Left renal pelvis (tissue), 4 donors: ENCODE measurements at places on chromosomes 5 and 9.
A peak's percentile ranks its signal among the peaks of the same experiment; 100 is the strongest.

DNA sequence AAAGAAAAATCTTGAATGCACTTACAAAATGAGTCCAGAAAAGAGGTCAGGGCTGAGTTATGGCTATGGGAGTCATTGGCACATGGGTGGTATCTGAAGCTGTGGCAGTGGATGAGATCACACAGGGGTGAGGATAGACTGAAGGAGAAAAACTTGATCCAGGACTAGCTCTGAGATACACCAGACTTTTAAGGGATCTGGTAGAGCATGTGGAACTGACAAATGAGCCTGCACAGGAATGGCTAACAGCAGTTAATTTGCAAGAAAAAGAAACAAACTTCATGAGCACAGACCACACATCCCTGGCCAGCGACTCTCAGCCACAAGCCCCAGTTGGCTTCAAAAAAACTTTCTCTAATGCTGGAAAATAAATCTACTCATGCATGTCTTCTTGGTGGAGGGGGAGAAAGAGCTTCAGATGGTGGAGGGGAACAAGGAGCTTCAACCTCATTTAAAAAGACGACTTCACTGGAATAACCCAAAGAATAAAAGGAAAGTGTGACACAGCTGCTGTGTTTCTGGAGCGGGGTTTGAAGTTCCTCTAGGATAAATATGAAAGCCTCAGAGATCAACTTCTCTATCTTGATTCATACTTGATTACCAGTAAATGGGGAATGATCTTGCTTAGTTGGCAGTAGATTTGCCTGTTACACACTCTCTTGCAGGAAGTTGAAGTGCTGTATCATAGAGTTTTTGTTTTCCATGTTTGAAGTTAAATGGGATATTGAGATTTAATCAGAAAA lies 33.6 kb downstream of the TNFAIP8 start:
- DNase-seq, result no peak

GRCh38 chr5:93621327-93621798 lies 38.3 kb downstream of the NR2F1 start:
- no peak for DNase-seq

GRCh38 chr5:54278979-54279717 lies 31.2 kb downstream of the ARL15 start:
- no peak for DNase-seq

DNA sequence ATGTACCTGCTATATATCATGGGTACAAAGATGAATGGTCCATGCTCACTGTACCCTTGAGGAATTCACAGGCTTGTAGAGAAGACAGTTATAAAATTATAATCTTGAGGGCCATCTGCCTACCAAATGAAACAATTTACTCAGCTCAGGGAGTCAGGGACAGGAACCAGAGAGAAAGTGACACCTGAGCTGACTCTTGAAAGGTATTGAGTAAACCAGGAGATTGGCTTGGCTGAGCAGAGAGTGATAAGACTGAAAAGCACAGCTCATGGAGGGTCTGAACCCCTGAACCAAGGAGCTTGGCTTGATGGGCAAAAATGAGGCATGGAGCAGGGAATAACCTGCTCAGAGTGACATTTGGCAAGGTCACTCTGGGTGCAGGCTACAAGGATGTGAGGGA lies 147.3 kb downstream of the FAM114A2 start:
- no peak for DNase-seq

DNA sequence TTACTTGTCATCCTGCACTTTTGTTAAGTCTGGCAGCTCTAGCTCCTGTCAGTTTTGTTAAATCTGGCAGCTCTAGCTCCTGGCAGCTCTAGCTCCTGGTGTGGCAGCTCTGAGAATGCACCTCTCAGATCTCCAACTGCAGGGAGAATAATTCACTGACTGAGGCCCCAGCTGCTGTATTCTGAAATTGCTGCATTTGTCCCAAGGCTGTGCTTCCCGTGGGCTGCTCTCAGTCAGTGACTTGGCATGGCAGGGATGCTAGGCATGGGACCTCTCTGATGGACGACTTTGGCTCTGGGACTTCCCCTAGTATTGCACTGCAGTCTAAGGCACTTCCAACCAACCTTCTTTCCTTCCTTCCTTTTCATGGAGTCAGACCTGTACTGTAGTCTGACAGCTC lies 475.7 kb downstream of the CCDC171 start:
- no peak for DNase-seq

GRCh38 chr9:115883467-115884329 lies 269.9 kb upstream of the PAPPA start:
- peak; percentile 2 for DNase-seq

DNA sequence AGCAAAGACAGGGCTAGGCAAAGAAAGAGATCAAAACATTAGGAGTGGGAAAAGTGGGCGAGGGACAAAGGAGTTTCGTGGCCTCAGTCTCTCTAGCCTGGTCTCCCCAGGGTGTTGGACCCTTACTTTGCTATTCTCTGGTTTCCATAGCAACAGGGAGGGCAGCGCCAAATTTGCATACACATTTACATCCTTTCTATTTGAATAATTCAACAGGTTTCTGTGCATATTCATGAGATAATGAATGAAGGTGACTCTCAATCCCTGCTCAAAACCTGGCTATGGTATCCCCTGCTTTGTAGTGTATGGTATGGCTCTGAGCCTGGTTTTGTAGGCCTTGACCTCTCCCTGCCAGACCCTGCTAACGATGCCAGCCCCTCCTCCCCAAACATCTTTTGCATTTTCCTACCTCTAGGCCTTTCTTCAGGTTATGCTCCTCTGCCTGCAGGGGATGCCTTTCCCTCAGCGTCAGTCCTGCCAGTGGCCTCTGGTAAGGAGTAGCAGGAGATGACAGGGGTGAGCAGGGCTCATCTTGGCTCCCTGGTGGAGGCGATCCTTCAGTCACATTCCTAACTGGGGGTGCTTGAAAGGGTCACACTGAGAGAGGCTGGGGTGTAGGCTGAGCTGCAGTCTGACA lies 9.8 kb downstream of the RPP25L start:
- DNase-seq, result no peak

DNA sequence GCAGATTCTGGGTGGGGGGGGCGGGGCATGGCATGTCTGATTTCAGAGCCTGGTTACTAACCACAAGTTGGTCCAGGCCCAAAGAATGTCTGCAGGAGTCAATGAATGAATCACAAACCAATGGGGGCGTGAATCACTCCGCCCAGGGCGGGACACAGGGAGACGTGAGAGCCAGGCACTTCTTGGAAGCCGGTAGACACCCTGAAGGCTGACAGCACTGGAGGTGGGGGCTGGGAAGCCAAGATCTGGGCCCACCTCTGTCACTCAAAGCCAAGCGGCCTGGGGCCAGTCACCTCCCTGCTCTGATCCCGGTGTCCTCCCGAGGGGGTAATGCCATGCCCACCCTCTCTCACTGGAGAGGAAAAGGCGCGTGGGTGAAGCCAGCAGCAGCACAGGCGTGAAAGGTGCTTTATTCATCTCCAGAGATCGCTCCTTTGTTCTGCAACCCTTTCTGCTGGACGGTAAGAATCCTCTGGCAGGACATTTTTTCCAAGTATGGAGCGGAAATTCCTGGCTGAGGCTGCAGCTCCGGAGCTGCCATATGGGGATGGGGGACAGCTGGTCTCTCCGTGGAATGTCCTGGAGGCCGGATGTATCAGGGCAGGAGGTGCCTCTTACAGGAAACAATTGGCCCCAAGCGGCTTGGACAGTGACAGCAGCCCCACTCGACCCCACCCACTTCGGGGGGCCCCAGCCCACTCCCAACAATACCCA lies 85.0 kb downstream of the STK10 start:
- no peak for DNase-seq

DNA sequence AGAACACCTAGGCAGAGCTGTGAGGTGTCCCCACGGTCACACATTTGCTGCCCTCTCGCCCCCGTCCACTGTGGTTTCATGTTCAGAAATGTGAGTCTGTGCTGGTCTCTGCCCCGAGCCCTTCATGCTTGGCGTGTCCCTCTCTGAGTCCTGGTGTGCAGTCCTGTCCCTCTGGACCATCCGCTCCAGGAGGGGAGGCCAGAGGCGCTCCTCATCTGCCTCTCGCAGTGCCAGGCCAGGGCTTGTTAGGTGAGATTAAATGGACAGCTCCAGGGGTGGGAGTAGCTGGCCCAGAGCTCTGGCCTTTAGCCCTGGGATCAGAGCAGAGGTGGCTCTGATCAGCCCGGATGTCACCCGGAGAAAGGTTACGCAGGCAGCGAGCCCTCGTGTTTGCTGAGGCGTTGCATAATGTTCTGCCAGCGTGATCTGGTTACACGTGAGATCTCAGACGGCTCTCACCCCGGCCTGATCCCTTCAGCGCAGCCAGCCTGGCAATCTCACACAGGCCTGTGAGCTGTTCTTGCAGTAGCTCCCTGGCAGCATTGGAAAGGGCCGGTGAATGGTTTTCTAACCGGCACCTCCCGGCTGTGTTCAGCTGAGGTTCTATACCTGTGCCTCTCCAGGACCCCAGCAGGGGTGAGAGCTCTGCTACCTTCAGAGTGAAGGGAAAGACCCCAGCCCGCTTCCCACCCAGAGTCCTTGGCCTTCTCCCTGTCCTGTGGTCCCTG lies 24.5 kb downstream of the PTGES2 start:
- DNase-seq, result no peak

DNA sequence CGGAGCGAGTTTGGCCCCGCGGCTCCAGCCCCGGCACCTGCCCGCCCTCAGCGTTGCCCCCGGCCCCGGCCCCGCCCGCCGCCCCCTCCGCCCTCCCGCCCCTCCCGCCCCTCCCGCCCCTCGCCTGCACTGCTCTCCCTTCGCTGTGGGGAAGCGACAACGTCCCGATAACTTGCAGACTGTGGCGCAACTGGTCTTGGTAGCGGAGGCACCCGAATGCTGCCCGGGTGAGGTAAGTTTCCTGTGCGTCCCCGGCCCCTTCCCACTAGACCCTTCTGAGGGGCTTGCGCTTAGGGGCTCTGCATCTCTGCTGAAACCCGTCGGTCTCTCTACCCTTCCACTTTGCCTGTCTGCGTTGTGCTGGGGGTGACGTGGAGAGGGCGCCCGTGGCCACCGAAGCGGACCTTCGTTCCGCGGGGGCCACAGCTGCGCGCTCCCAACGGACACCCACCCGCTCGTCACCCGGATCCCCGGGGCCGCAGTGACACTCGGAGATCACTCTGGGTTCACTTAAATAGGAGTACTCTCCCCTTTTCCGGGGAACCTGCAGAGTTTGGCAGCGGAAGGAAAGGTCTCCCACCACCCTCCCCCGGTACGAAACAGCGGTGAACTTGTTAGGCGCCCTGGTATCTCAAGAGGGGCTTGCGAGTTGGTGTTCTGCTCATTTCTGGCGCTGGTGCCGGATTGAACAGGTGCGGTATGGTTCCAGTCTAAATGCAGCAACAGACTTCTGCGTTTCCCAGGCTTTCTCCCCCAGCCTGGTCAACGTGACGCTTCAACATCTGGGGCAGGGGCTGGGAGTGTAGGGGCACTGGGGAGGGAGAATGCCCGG lies 707 bp downstream of the PIP5K1B start:
- no peak for DNase-seq

DNA sequence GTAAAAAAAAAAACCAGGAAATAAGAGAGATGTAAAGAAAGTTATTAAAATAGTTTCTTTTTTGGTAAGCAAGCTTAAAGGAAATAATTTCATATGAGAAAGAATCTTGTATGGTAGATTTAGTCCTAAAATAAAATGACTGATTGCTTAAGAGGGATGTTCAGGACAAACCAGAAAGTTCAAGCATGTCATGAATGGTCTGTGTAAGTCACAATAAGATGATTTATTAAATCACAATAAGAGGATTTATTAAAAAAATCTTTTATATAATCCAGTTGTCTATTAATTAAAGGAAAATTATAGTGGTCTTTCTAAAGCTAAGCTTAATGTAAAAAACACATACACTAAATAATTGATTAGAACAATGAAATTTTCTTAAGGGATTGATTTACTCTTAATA lies 91.8 kb upstream of the OR13F1 start:
- no peak for DNase-seq

GRCh38 chr5:6750142-6750840 lies 37.1 kb downstream of the TENT4A start:
- no peak for DNase-seq

DNA sequence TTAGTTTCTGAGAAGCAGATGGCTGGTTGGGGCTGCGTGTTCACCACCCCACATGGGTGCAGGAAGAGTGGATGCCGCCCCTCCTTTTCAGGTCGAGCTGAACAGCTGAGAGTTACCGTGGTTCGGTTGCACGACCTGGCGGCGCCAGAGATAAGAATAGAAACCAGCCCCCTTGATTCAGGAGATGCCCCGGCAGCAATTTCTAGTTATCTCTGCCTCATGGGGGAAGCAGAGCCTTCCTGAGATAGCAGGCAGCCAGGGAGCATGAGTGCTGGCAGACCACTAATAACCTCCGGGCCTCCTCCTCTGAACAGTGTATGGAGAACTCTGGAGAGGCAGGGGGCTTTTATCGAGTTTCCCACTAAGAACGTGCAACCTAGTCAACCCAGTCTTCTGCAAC lies 177.8 kb downstream of the NSG2 start:
- no peak for DNase-seq

DNA sequence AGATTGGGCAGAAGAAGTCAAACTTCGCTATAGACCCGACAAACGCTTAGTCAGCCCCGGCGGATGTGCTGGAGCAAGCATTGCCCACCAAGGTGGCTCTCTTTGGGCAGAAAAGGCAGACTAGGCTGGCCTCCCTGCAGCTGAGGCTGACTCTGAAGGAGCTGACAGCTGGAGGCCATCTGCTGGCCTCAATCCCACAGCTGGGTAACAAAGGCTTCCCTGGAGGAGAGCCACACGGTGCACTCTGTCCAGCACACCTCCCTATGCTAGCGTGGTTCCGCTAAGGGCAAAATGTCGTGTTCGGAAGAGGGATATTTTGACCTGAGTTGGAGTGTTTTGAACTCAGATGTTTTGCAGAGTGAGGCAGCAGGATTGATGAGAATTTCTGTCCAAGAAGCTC lies 103.5 kb upstream of the PTCH1 start:
- DNase-seq, result no peak

DNA sequence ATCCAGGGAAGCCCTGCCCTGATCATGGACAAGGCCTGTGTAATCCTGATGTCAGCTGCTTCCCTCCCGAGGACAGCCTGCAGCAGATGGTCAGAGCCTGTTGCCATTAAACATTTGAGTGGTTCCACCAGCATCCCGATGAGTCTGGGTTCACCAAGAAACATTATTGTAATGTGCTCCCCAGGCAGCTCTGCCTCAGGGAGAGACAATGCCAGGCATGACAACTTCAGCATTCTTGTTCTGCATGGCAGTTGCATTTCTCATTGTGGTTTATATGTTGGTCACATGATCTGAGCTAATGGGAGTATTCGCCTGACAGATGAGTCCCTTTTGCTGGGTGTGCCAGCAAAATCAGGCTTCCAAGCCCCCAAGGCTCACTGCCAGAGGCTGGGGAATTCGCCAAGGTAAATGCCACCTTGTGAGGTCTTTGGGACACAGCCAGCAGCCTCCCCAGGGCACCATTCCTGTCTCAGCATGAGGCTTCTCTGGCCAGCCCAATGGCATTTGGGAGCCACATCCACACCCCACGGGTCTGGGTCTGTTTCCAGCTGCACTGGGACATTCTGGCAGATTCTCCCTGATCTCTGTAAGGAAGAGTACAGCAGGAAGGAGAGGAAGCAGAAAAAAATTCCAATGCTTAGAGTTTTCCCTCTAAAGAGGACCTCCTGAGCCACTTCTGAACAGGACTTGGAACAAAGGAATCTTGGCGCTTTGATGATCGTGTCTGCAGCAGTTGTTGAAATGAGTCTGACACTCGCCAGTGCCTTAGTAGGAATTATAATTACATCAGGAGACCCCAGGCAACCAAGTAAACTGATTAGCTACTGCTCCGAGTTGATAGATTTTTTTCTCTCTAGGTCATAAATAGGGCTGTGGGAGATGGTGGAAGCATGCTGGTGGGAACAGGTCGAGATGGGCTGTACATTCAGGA lies 18.7 kb downstream of the KCNIP1 start:
- no peak for DNase-seq
